ENCODE measurements at places on chromosomes 7 and 10. TPM values are rescaled to one million over a fixed set of nuclear protein-coding genes. Genes with fewer than 3 reads are reported as not detected.

The GRID1 gene
- 0.16 TPM for total RNA-seq

The VSTM4 gene
- 6.6 TPM for total RNA-seq

The CYP2C8 gene
- not detected for total RNA-seq

The FIGNL1 gene
- 10.8 TPM for total RNA-seq

The LEP gene
- total RNA-seq: not detected

The UCMA gene
- not detected for total RNA-seq

The NKX1-2 gene
- total RNA-seq: not detected

The ARHGAP22 gene
- total RNA-seq: 31.0 TPM

The NODAL gene
- not detected for total RNA-seq

The SLC39A12 gene
- not detected for total RNA-seq

The CALCR gene
- total RNA-seq: not detected

The ACSM6 gene
- not detected for total RNA-seq

The KCNH2 gene
- under 0.01 TPM for total RNA-seq

The SORCS1 gene
- 0.08 TPM for total RNA-seq

The SYT15 gene
- total RNA-seq: 0.24 TPM

The TMED4 gene
- total RNA-seq: 87.7 TPM

The FOXK1 gene
- total RNA-seq: 47.8 TPM

The SEMA3C gene
- 102 TPM for total RNA-seq
